ENCODE measurements at places on chromosomes 16 and 17. TPM values are rescaled to one million over a fixed set of nuclear protein-coding genes. Genes with fewer than 3 reads are reported as not detected.

GRCh38 chr17:45406107-45406506, 26.6 kb downstream of the ARHGAP27 start:
- H3K4me1 ChIP-seq, result peaks cover 19% of the 10 kb centered on the region
- no peak overlapping the region for H3K27ac ChIP-seq
- no peak for DNase-seq
- no peaks in the 10 kb centered on the region for H3K36me3 ChIP-seq
- no peak overlapping the region for H3K4me3 ChIP-seq
- H3K27me3 ChIP-seq, result peaks cover 4% of the 10 kb centered on the region

DNA sequence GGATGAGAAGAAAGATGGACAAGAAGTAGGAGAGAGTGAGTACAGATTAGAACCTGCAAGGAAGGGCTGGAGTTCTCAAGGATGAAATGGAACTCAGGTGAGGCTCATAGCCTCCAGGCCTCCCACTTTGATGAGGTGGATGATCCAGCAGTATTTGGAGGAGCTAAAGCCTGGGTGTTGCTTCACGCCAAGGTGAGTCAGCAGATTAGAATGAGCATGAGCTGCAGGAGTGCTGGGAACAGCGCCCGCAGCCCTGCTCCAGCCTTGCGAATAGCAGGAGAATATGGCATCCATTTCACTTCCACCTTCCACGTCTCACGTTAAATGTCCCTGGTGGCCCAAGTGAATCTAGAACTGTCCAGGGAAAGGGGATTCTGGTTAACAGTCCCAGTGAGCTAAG, 94.4 kb upstream of the CPHXL start:
- H3K27me3 ChIP-seq, result peaks cover 22% of the 10 kb centered on the region
- no peaks in the 10 kb centered on the region for H3K4me1 ChIP-seq
- H3K4me3 ChIP-seq, result no peak overlapping the region
- no peak overlapping the region for H3K27ac ChIP-seq

DNA sequence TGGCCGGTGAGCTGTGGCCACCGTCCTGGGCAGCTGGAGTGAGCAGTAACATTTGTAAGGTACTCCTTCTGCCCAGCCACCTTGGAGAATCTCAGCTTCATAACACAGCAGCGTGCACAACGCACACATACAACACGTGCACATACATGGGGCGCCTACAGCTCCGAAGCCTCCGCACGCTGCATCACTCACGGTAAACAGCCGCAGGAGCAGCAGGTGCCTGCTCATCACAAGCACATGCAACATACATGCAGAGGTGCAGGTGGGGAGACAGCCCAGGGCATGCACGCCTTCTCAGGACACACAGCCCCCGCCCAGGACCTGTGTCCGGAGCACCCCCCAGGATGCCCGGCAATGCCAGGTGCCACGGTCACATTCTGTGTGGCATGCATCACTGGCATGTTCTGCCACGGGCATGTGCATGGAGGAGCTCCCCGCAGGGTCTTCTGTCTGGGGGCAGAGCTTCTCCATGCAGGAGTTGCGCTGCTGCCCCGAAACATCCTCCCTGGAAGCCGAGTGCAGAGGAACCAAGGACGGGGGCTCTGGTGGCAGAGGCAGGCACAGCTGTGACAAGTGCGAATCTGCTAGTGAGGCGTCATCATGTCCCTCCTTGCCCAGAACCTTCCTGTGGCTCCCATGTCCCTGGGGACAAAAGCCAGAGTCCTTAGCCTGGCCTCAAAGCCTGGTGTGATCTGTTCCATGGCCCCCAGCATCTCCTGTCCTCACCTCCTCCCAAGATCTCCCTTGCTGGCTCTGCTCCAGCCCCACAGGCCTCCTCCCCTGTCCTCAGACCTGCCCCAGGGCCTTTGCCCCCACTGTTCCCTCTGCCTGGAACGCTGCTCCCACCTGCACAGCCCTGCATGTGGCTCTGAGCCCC, 184.0 kb upstream of the GSE1 start:
- peaks cover 4% of the 10 kb centered on the region for H3K4me1 ChIP-seq
- no peak overlapping the region for H3K4me3 ChIP-seq
- H3K27ac ChIP-seq, result no peak overlapping the region
- DNase-seq, result no peak
- H3K36me3 ChIP-seq, result no peaks in the 10 kb centered on the region

GRCh38 chr16:85610059-85610445, 3.1 kb upstream of the GSE1 start:
- H3K4me3 ChIP-seq, result peak overlapping the region; percentile 89
- peaks cover 55% of the 10 kb centered on the region for H3K4me1 ChIP-seq
- no peaks in the 10 kb centered on the region for H3K36me3 ChIP-seq
- peaks cover 35% of the 10 kb centered on the region for H3K27me3 ChIP-seq
- no peak for DNase-seq

GRCh38 chr16:78368121-78369102, 269.0 kb downstream of the WWOX start:
- no peak overlapping the region for H3K4me3 ChIP-seq
- no peaks in the 10 kb centered on the region for H3K27me3 ChIP-seq
- DNase-seq, result no peak
- H3K36me3 ChIP-seq, result no peaks in the 10 kb centered on the region
- peak overlapping the region; percentile 17 for H3K27ac ChIP-seq
- H3K4me1 ChIP-seq, result peaks cover 7% of the 10 kb centered on the region

DNA sequence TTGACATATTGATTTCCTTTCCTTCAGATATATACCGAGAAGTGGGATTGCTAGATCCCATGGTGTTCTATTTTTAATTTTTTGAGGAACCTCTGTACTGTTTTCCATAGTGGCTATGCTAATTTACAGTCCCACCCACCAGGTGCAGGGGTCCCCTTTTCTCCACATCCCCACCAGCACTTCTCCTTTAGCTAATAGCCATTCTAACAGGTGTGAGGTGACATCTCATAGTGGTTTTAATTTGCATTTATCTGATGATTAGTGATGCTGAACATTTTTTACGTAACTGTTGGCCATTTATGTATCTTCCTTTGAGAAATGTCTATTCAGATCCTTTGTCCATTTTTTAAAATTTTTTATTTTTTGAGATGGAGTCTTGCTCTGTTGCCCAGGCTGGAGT, 93.9 kb downstream of the SDR42E1 start:
- H3K36me3 ChIP-seq, result no peaks in the 10 kb centered on the region
- DNase-seq, result no peak

DNA sequence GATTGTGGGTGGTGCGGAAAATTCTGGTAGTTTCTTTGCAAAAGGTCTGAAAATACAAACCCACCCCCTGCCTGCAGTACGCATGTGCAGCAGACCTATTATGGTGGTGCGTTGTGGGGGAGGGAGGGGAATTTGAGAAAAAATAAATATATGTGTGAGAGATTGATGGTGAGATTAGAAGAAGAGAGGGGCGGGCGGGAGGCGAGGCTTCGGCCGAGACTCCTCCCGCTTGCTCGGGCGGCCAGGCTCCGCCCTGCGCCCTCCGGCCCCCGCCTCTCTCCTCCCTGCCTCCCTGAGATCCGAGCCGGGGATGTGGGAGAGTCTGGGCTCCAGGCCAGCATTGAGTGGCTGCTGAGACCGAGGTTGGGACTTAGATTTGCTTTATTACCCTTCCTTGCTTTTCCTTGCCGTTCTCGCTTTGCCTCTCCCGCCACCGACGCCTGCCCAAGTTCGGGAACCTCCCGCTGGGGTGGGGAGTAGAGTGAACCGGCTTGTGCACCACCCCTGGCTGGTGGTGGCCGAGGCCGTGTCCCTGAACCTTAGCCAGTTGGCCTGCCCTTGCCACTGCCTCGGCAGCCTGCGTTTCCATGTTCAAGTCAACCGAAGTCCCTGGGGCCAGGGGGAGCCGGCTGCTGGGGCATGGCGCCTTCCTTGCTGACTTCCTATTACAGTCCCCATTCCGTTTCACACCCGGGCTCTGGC, 956 bp upstream of the CHD3 start:
- H3K4me1 ChIP-seq, result no peaks in the 10 kb centered on the region
- no peak overlapping the region for H3K4me3 ChIP-seq
- peaks cover 8% of the 10 kb centered on the region for H3K36me3 ChIP-seq
- no peaks in the 10 kb centered on the region for H3K27me3 ChIP-seq

GRCh38 chr16:70796301-70796700, 4.7 kb downstream of the VAC14 start:
- no peaks in the 10 kb centered on the region for H3K36me3 ChIP-seq
- H3K4me1 ChIP-seq, result peaks cover 18% of the 10 kb centered on the region
- no peak overlapping the region for H3K4me3 ChIP-seq
- H3K27ac ChIP-seq, result no peak overlapping the region

DNA sequence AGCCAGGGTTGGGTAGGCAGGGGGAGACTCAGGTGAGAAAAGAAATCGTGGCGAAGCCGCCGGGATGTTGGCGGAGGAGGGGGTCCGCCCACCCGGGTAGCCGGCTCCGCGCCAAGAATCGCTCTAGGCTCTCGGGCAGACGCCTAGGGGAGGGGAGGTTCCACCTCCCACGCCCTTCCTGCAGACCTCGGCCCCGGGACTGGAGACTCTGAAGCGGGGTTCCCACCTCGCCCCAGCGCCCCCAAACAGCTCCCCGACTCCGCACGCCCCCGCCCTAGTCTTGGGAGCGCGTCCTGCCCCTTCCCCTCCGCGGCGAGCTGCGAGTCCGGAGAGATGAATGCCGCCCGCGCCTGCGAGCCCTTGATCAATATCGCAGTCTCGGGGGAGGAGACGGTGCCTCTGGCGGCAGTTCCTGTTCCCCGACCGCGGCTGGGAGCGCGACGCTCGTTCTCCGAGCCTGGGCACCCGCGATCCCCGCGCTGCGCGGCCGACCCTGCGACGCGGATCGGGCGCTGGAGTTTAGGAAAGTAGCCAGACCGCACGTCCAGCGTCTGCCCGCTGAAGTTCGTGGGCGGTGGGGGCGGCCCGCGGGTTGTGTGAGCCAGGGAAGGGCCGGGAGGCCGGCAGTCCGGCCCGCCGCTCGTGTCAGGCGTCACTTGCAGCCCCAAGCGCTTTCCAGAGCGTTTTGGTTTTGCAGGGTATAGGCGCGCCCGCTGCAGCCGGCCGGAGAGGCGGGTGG, 790 bp downstream of the CRHR1 start:
- H3K4me3 ChIP-seq, result peak overlapping the region; percentile 88
- peaks cover 16% of the 10 kb centered on the region for H3K4me1 ChIP-seq
- peak; percentile 34 for DNase-seq
- peaks cover 86% of the 10 kb centered on the region for H3K27me3 ChIP-seq
- no peak overlapping the region for H3K27ac ChIP-seq

DNA sequence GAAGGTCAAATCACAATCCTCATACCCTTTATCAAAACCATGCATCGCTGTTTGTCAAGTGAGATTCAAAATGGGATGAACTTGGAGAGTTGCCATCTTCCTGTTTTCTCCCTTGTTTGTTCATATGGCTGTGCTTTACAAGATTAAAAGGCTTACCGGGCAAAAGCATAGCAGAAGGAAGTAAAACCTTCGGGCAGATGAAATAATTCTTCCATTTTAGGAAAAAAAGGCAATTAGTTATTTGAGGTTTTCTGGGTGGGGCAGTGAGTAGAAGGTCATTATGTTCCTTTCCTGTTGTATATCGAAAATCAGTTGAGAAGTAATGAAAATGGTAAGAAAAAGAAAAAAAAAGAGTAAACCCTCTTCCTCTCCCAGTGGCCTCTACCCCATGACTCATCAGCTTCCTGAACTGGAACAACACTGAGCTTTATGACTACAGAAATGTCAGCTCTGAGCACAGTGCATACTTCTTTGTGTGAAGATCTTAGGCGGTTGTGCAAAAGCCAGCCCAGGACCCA, 369.2 kb downstream of the CDH13 start:
- no peaks in the 10 kb centered on the region for H3K4me1 ChIP-seq
- H3K4me3 ChIP-seq, result no peak overlapping the region
- no peaks in the 10 kb centered on the region for H3K36me3 ChIP-seq
- H3K27me3 ChIP-seq, result no peaks in the 10 kb centered on the region
- H3K27ac ChIP-seq, result no peak overlapping the region
- no peak for DNase-seq

DNA sequence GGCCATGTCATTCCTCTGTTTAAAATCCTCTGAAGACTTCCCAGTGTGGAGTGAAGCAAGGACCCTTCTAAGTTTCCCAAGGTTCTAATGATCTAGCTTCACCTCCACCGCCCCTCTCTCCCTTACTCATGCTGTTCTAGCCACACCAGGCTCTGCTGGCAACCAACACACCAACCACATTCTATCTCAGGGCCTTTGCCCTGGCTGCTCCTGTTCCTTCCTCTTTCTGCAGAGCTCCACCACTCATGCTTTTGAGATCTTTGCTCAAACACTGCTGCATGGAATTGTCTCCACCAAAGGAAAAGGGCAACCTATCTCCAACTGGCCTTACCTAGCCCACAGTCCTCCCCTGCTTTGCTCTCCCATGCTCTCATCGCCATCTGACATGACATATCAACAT, 128.7 kb downstream of the XYLT1 start:
- no peak for DNase-seq
- no peaks in the 10 kb centered on the region for H3K36me3 ChIP-seq
- H3K4me1 ChIP-seq, result peaks cover 11% of the 10 kb centered on the region
- no peak overlapping the region for H3K4me3 ChIP-seq
- no peaks in the 10 kb centered on the region for H3K27me3 ChIP-seq

DNA sequence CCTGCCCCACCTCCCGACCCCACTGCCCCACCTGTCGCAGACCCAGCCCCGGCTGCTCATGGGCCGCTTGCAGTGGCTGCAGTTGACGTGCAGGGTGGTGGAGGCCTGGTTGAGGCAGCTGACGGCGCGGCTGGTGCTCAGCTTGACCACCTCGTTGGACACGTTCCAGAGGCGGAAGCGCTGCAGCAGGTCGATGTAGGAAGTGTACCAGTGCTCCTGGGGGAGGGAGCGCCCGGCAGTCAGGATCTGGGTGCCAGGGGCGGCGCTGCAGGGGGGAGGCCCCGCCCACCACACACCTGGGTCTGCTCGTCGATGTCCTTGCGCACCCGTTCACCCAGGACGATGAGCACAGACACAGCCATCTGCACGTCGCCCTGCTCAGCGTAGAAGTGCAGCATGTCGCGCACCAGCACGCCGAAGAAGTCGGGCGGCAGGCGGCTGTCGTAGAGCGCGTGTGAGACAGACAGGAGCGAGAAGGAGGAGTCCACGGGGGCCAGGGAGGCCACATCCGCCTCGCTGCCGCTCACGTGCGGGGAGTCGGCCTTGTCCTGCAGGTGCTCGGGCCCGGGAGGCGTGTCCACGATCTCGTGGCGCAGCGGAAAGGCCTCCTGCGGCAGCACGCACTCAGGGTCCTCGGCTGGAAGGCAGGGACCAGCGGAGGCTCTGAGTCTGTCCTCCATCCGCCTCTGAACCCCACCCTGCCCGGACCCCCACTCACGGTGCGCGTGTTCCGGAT, 995 bp upstream of the JMJD8 start:
- H3K36me3 ChIP-seq, result peaks cover 5% of the 10 kb centered on the region
- H3K4me1 ChIP-seq, result peaks cover 23% of the 10 kb centered on the region
- H3K4me3 ChIP-seq, result no peak overlapping the region
- H3K27ac ChIP-seq, result no peak overlapping the region
- peaks cover 12% of the 10 kb centered on the region for H3K27me3 ChIP-seq
- DNase-seq, result no peak

DNA sequence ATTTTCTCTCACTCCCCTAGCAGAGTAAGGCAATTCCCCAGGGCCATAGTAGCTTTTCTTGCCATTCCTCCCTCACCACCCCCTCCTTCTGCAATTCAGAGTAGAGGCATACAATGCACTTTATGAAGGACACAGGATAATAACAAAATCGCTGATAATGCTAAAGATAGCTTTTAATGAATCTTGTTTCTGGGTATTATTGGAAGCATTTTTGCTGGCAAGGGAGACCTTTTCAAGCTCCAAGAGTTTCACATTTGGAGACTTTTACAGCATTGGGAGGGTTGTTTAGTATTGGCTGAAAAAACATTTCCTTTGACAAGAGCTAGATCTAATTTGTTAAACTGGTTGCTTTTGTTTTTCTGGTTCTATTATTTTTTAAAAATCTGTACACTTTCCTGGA, 573.0 kb upstream of the C16orf82 start:
- H3K4me3 ChIP-seq, result no peak overlapping the region
- H3K27ac ChIP-seq, result no peak overlapping the region

The SNRNP25 gene
- 79.1 TPM for total RNA-seq

The DNAI2 gene
- total RNA-seq, result not detected

The ACSM2A gene
- not detected for total RNA-seq

The IGSF6 gene
- total RNA-seq, result not detected

The NDUFB10 gene
- total RNA-seq, result 128 TPM

All from neural crest cell (in vitro differentiated cells).